ENCODE measurements at places on chromosomes 1 and 21. TPM values are rescaled to one million over a fixed set of nuclear protein-coding genes. Genes with fewer than 3 reads are reported as not detected.

DNA sequence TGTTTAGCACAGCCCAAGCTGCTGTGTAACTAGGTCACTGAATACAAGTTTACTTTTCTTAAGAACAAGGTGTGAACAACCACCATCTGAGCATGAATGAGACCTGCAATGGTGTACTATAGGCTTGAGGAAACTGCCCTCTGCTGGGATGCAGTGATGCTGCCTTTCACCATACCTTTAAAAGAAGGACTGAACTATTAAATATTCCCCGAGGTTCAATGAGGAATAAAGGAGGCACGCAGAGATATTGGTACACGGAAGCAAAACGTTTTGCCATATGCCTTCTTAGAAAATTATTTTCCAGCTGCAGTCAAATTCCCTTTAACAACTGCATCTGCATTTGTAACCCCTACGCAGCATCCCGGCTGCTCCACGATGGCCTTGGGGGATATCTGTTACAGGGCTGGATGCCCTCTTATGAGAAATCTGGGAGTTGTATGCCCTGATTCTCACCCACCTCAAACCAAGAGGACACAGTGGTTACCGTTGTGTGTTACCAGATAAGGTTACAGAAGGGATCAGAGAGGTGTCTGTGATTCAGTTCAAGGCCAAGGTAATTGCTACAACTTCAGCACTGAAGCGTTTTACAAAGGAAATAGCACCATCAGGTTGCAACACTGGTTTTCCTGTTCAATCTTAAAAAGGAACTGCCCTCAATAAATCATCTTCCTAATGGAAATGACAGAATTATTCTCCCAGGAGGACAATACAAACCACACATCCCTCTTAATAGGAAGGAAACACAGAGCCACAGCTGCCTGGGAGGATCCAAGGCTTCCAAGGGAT is 470.5 kb downstream of the LTN1 start:
- DNase-seq = peak; percentile 19

The GJB5 gene
- total RNA-seq = not detected

DNA sequence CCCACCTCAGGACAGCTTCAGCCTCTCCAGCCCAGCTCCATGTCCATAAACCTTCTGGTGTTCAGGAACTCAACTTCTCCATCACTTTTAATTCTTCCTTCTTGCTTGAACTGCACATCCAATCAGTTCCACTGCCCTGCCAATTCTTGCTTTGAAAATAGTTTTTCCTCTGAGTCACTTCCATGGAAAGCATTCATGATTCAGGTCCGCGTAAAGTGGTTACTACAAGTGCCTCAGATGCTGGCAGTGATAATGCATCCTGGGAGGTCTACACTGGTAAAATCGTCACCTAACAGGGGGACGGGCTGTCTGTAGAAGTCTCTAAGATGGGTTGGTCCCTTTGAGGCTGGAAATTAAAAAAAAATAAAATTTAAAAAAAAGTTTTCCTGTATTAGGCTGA is 25.9 kb upstream of the RCAN1 start:
- peak; percentile 30 for DNase-seq

- no peak for DNase-seq
Measured at GRCh38 chr1:118204648-118205047, 19.6 kb upstream of the SPAG17 start.

- no peak for DNase-seq
Measured at GRCh38 chr1:83043244-83043643, 955.7 kb downstream of the TTLL7 start.

- DNase-seq = peak; percentile 89
Measured at GRCh38 chr21:17612565-17613241, at the start of gene BTG3. Gene BTG3 (minus strand): TSS chr21:17612901. CDS start chr21:17609144, 3,757 bp downstream.

- DNase-seq = peak; percentile 40
Measured at GRCh38 chr1:204564835-204565234, 48.6 kb downstream of the MDM4 start.
